Stimulated activated CD8-positive, alpha-beta memory T cell treated with anti-CD3 and anti-CD28 coated beads, Interleukin-4, amount 100 ng/mL, for 1 hour (primary cell): ENCODE measurements at places on chromosomes 2 and 18.

DNA sequence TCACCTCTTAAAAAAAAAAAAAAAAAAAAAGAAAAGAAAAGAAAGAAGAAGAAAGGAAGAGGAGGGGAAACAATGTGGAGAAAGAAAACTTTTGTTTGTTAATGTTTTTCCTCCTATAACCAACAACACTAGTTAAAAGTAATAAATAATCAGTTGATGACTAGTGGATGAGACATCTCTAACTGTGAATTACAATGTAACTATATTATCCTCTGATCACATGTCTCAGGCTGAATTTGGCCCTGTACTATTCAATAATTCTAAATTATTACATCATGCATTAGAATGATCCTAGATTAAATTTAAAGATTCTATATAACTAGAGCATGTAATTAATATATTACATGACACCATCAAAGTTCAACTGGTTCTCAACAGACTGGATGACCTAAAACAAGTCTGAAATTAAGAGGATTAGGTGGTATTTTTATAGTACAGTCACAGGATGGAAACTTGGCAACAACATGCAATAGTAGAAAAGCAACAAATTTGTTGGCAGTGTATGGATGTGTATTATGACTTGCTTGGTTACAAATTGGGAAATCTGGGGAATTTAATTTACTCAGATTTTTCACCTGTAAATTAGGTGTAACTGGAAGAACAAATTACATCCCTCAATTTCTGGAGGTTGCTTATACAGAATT, 269.3 kb upstream of the SETBP1 start:
- DNase-seq: no peak

DNA sequence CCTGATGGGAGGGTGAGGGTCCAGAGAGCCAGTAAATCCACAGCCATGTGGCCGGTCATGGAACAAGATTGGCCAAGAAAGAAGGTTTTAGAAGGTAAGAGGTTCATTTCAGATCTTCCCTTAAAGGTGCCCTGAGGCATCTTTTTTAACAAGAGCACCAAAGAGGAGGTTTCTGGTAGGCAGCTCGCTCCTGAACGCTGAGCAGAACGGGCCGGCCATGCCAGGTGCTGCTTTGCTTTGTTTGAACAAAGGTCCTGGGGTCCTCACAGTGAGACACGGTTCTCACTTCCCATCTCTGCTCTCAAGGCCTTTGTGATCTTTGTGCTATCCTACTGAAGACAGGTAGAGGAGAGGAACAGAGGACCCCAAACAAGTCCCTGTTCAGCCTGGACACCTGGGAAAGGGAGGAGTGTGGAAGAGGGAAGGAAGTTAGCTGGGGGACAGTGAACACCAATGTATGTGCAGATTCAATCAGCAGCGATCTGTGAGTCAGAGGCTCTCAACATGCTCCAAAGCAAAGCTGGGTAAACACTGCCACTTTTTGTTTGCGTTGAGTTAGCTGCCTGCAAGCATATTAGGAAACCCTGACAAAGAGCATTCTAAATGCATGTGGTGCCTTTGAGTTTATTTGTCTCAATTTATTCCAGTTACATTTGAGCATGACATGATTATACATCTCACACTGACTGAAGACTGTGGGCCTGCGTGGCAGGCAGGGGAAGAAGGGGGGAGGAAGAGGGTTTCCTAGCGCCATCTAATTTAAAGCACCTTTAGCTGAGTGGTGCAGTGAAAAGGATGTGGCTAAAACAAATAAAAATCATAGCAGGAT, 102.4 kb downstream of the ASB1 start:
- no peak for DNase-seq

- no peak for DNase-seq
Observed at GRCh38 chr2:106847366-106847765, 38.6 kb downstream of the ST6GAL2 start.

DNA sequence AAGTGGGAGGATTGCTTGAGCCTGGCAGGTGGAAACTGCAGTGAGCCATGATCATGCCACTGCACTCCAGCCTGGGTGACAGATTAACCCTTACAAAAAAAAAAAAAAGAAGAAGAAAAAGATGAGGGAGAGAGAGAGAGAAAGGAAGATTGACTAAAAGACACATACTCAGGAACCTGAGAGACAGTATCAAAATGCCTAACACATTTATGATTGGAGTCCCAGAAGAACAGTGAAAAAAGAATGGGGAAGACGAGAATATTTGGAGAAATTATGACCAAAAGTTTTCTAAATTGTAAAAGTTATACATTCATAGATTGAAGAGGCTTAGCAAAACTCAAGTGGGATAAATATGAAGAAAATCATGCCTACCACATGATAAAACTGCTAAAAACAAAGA, 19.9 kb upstream of the SPATS2L start:
- no peak for DNase-seq

DNA sequence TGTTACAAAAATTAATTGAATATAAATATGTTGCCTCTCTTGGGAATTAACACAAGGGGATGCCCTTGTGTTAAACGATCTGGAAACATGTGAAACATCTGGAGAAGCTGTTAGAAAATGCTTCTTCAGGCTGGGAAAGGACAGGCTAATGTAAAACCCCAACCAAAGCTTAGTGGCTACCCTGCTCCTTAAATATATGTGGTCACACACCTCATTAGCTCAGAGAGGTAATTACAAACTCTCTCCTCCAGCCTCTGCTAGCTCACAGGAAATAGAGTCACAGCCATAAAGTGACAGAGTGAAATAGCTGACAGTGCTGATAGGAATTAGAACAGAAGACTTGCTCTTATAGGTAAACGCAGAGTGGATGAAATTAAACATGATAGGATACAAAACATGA, 155.9 kb downstream of the RAB3GAP1 start:
- no peak for DNase-seq
